ENCODE measurements at places on chromosomes 7 and 10. TPM values are rescaled to one million over a fixed set of nuclear protein-coding genes. Genes with fewer than 3 reads are reported as not detected.

VWA2 gene
- total RNA-seq = 0.86 TPM

UMAD1 gene
- 10.2 TPM for total RNA-seq

CPA2 gene
- total RNA-seq = not detected

MLXIPL gene
- 0.16 TPM for total RNA-seq

TFEC gene
- total RNA-seq = 0.16 TPM

NRP1 gene
- total RNA-seq = 306 TPM

GALNT11 gene
- total RNA-seq = 51.8 TPM

DDC gene
- total RNA-seq = not detected

SMKR1 gene
- total RNA-seq = not detected

PTPN20 gene
- 0.09 TPM for total RNA-seq

TMEM213 gene
- total RNA-seq = not detected

CPEB3 gene
- 0.43 TPM for total RNA-seq

CALD1 gene
- 221 TPM for total RNA-seq

EDRF1 gene
- total RNA-seq = 21.0 TPM

FOXP2 gene
- 4.2 TPM for total RNA-seq

MPLKIP gene
- 13.7 TPM for total RNA-seq

PAPSS2 gene
- 82.8 TPM for total RNA-seq

TAS2R5 gene
- 0.43 TPM for total RNA-seq

SPRN gene
- 0.63 TPM for total RNA-seq

C10orf105 gene
- total RNA-seq = under 0.01 TPM

ZFAND4 gene
- total RNA-seq = 4.5 TPM

SERPINE1 gene
- total RNA-seq = 37.9 TPM

PAPOLB gene
- under 0.01 TPM for total RNA-seq

ADAM8 gene
- total RNA-seq = 2.4 TPM

ASL gene
- 18.8 TPM for total RNA-seq

HKDC1 gene
- 0.77 TPM for total RNA-seq

GDF2 gene
- not detected for total RNA-seq

MKI67 gene
- total RNA-seq = 1.7 TPM

SH2D4B gene
- not detected for total RNA-seq

DPYSL4 gene
- 2.7 TPM for total RNA-seq

LAMB4 gene
- total RNA-seq = under 0.01 TPM

CALCR gene
- not detected for total RNA-seq

RELN gene
- 0.63 TPM for total RNA-seq

LAMTOR4 gene
- total RNA-seq = 148 TPM

GLUD1 gene
- total RNA-seq = 254 TPM

CALML5 gene
- not detected for total RNA-seq

TMEM248 gene
- total RNA-seq = 39.9 TPM

NEBL gene
- total RNA-seq = 0.16 TPM

RBM17 gene
- 39.1 TPM for total RNA-seq

MYOZ1 gene
- under 0.01 TPM for total RNA-seq

Data from bronchial smooth muscle cell (primary cell).